NCI-H526 (cell line): ENCODE measurements at places on chromosomes 16 and 17.

DNA sequence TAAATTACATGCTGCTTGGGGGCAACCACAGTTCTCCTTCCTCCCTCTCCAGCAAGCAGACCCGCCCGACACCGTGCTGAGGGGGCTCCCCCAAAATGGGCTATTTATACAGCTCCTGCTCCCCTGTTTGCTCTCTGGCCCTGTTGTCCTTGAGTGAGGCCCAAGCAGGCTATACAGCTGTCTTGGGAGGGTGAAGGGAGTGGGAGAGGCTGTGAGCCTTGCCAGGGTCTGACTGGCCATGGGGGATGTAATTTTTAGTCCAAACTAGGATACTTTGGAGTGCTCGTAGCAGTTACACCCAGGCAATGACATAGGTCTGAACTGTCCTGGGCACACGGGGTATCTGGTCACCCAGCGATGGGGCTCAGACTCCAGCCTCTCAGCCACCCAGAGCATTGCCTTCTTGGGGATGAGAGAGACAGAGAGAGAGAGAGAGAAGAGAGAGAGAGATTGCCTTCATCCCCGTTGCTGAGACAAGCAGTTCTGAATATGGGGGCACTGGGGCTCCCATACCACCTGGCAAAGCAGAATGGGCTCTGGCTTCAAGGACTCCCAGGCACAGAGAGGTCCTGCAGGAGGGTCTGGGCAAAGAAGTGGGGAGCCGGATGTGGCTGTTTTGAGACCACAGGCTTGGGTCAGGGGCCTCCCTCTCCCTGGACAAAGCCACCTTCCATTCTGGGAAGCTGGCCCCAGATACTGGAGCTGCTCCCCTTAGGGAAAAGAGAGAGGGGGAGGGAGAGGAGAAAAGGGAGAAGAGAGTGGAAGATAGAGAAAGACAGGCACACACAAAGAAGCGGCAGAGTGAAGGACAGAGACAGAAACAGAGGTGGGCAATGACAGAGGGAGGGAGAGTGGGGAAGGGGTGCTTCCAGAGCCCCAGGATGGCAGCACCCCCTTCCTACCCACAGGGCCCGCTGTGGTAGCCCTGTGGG is 10.7 kb upstream of the TMEM92 start:
- DNase-seq: no peak

DNA sequence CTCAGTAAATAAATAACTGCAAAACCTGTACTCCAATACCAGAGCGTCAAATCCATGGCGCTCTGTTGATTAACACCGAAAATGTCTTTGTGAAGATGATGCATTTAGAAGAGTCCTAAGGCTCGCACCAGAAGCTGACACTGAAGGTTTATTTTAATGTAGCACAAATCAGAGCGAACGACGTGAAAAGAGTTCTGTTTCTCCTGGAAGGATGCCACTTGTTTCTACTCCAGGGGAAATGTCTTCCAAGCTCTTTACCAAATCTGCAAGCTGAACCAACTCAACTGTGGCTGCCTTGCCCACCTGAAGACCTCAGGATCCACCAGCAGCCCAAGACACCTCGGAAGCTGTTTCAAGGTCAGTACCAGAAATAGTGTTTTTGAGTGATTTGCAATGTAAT is 194.4 kb upstream of the MAF start:
- no peak for DNase-seq

DNA sequence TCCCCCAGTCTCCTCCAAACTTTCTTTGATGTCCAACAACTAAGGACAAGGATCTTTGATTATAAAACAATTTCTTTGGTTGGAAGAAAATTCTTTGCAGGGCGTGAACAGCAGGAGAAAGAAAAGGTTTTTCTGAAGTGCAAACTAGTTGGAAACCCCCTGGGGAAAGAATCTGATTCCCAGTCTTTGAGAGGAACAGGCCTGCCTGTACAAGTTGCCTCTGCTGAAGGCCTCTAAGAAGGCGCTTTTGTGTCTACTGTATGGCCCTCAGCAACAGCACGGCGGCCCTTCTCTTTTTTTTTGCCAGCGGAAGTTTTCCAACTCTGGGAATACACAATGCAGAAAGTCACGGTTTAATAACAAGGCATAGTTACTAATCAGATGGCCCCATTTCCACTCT is 14.0 kb downstream of the RNF43 start:
- DNase-seq: no peak

GRCh38 chr16:85485379-85485778 is 127.7 kb upstream of the GSE1 start:
- DNase-seq: peak; percentile 18

GRCh38 chr16:67883872-67884261 is 818 bp upstream of the NRN1L start:
- DNase-seq: no peak

- DNase-seq: no peak
Observed at GRCh38 chr17:16507918-16508533, 16.0 kb upstream of the LRRC75A start.

DNA sequence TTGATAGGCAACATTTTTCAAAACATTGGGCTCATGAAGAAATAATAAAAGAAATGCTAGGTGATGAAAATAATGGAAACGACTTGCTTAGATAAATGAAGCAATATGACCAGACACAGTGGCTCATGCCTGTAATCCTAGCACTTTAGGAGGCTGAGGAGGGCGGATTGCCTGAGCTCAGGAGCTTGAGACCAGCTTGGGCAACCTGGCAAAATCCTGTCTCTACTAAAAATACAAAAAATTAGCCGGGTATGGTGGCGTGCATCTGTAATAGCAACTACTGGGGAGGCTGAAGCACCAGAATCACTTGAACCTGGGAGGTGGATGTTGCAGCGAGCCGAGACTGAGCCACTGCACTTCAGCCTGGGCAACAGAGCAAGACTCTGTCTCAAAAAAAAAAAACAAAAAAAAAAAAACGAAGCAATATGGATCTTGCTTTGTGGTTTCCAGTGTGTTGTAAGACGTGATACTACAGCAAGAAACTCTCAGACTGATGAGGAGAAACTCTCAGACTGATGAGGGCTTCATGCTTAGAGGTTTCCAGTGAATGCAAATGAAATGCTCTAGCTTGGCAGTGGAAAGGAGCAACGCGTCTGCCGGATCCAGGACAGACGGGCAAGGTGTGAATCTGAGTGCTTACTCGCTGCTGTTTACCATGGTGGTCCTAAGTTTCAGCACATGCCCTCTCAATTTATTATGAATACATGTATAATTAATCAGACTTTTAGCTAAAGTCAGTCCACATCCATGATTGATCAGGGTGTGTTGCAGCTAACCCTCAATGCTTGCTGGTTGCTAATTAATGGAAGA is 11.5 kb upstream of the IGF2BP1 start:
- no peak for DNase-seq

DNA sequence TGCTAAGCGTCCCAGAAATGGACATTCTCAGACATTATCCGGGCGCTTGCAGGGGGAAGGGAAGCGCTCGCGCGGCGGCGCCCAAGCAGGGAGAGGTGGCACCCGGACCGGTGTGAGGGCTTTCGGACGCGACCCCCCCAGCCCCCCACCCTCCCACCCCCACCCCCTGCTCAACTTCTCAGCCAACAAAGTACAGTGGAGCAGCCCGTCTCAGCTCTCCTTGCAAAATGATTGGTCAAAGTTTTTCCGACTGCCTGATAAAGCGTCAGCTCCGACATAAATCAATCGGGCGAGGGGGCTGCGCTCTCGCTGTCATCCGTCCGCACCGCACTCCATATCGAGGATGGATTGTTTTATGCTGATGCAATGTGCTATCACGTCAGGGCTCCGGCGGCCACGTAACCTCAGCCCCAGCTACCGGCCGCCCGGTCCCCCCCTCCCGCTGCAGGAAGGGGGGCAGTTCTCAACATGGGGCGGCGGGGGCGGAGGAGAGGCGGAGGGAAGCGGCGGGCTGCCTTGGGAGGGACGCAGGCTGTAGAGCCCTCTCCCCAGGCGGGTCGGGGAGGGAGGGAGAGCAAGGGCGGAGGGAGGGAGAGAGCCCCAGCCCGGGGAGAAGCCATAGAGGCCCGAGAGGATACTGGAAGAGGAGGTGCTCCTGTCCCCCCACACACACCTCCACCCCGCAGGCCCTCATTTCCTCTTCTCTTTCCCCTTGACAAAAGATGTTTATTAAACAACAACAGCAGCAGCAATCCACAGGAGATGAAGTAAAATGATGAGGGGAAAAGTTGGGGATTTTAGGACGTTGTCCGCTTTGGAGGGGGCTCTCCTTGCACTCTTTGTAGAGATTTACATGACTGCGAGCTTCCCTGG is at the start of gene HOXB9:
HOXB9 (minus strand) TSS at position 114 of the 873 bp plus-strand sequence; CDS start at position 25, 89 bp downstream.
- DNase-seq: no peak

DNA sequence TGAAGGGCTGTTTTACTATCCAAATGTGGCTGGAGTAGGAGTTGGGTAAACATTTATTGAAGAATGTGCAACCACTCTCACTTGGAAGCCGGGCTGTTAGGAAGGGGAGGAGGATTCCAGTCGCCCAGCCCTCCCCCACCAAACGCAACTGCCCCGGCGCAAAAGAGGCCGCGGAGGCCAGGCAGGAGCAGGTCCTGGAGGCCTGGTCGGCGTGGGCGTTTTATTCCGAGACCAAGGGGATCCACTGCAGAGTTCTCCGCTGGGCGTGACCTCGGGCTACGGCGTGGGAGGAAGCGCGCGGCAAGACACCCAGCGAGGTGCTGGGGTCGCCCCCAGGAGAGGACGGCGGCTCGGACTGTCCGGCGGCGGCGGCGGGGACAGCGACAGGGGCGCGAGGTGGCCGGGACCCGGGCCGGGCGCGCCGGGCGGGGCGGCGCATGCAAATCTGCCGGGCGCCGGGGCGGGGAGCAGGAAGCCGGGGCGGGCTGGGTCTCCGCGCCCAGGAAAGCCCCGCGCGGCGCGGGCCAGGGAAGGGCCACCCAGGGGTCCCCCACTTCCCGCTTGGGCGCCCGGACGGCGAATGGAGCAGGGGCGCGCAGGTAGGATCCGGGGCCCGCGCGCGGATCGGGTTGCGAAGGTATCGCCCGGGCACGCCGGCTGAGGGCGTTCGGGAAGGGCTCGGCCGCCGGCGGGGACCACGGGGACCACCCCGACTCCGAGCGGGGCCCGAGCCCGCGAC is at the start of gene IL4R:
IL4R (plus strand) TSS at position 553 of the 739 bp plus-strand sequence. CDS start 26,230 bp downstream, outside the sequence.
- peak; percentile 62 for DNase-seq

- peak; percentile 89 for DNase-seq
Observed at GRCh38 chr16:12417815-12418211, 385.9 kb downstream of the CPPED1 start.

- no peak for DNase-seq
Observed at GRCh38 chr16:89491238-89491869, 993 bp upstream of the ANKRD11 start.

DNA sequence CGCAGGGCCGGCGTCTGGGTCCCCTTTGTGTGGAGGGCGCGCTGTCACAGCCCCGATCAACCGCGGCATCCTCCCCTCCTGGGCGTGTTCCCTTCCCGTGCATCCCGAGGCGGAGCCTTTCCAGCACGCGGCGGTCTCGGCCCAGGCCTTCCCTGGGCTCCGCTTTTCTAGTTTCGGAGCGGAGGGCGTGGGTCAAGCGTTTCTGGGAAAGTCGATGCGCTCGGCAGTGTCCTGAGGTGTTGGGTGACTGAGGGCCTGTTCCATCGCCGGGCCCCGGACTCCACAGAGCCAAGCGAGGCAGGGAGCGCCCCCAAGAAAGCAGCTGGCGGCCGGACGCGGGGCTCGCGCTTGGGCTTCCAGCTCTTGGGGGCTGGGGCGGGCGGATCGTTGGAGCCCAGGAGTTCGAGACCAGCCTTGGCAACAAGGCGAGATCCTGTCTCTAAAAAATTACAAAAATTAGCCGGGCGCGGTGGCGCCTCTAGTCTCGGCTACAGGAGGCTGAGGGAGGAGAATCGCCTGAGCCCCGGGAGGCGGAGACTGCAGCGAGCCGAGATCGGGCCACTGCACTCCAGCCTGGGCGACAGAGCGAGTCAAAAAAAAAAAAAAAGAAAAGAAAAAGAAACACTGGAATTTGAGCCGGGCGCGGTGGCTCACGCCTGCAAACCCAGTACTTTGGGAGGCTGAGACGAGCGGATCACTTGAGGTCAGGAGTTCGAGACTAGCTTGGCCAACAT is 806 bp downstream of the IFT140 start:
- DNase-seq: peak; percentile 68
